Muscle of arm (tissue), 14 donors: ENCODE measurements at places on chromosomes 3 and 15. TPM values are rescaled to one million over a fixed set of nuclear protein-coding genes. Genes with fewer than 3 reads are reported as not detected.

DNA sequence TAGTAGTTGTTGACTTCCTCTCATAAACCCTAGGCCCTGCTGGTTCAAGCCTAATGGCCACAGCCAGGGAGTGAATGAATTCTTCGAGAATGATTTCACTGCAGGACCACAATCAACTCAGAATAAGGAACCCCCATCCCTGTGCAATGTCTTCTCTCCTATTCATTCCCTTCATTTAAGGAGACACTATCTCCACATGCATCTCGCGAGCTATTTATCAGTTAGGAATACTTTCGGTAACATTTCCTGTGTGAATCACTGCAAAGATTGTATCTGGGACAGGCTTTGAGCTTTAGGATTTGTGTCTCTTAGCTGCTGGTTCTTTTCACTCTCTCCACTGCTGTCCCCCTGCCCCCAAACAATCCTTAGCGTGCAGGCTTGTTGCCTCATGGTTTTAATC, 94.4 kb downstream of the MYLK start:
- DNase-seq, result no peak

GRCh38 chr15:53203454-53203853, 413.3 kb upstream of the ONECUT1 start:
- no peak for DNase-seq

DNA sequence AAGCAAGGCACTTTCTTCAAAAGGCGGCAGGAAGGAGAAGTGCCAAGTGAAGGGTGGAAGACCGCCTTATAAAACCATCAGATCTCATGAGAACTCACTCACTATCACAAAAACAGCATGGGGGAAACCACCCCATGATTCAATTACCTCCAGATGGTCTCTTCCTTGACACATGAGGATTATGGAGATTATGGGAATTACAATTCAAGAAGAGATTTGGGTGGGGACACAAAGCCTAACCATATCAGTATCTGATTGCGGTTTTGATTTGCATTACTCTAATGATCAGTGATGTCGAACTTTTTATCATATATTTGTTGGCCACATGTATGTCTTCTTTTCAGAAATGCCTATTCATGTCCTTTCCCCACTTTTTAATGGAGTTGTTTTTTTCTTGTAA, 549.3 kb upstream of the IL12A start:
- DNase-seq, result no peak

DNA sequence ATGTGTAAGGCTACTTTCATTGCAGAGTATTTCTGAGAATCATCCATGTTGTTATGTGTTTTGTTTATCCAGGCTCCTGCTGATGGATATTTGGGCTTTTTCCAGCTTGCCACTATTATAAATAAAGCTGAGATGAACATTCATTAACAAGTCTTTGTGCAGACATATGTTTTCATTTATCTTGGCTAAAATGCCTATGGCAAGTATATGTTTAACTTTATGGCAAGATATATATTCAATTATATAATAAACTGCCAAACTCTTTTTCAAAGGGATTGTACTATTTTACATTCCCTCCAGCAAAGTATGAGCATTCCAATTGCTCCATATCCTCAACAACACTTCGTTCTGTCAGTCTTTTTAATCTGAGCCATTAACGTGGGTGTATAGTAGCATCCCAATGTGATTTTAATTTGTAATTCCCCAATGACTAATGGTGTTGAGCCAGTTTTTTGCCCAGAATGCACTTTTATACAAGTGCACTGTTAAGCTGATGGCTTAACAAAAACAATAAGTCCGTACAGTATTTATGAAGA, 452.4 kb downstream of the SHQ1 start:
- no peak for DNase-seq

GRCh38 chr3:123818921-123819429, 65.2 kb downstream of the MYLK start:
- DNase-seq, result no peak

DNA sequence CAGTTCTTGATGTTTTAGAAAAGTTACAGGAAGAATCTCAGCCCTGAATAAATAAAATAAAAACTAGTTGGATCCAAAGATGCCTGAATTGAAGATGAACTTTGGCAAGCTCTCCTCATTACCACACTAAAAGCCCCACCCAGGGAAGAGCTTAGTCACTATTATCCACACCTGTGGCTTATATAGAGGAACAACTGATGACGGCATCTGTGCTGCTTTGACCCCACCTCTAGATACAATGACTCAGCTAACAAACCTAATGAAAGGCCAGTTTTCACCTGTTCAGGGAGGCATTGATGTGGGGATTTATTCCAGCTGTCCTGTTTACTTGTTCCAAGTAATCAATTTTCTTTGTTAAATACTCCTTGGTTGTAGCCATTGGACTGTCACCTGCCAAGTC, 604.7 kb upstream of the EPHA6 start:
- no peak for DNase-seq

DNA sequence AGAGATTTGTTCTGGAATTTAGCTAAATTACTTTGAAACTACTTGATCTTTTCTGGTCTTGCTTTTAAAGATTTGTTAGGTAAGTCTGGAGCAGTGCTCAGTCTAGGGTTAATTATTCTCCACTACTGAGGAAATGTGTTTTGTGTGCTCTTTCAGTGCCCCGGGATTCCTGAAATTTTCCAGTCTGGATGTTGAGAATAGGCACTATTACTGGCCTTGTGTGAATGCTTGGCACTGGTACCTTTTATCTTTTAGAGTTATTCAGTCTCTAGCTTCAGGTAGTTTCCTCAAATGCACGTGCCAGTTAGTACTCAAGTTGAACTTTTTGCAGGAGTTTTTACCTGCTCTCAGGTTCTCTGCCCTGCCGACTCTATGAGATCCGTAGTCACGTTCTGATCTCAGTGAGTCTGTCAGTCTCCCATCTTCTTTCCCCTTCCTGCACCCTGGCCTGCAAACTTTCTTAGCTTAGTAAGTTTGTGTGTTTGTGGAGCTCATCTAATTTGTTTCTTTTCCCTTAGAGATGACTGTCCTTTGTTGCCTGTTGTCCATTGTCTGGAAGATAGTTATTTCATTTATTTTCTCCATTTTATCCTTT, 39.5 kb downstream of the TCF12 start:
- DNase-seq, result no peak

DNA sequence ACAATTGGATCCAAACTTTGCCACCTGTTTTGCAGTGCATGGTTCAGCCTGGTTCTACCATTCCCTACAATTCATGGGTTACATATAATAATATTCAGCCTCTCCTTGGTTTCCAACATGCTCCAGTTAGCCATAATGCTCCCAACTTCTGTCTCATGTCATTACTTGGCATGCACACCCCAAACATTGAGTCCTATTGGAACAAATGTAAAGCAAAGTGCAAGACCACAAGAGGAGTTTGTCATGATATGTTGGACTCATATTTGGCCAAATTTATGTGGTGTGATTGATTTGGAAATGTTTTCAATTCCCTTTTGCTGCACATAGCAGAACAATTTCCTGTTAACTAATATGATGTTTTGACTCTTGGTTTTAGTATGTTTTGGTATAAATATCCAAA, 50.2 kb downstream of the KCNAB1 start:
- DNase-seq, result peak; percentile 45

GRCh38 chr3:124779751-124780191, 49.5 kb downstream of the UMPS start:
- no peak for DNase-seq

DNA sequence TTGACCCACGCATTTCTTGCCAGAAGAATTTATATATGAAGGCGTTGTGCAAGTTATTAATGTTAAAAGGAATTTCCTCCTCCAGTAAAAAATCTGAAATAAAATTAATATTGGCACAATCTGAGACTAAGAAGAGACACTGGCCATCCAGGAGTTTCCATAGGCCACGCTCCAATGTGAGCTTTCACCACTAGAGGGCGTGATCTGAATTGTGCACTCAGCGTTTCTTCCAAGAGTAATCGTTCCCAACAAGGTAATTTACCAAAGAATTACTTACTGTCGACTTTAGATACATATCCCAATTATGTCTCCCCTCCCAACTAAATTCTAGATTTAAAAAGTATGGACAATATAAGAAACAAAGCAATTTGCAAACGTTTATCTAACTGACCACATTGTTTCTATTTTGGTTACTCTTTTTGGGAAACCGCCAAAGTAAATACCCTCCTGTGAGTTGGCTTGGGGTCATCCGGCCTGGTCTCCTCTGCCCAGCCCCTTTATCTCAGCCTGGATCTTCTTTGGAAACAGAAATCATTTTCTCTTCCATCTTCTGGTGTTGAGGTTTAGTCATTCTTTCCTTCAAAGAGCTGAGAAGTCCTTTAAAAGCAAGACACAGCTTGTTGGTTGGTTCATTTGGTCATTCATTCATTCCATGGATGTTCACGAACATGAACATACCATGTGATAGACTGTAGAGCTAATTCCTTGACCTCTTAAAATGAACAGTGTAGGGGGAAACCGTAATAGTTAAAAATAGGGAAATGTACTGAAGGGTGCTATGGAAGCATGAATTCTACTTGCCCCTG, 26.2 kb downstream of the POLR2M start:
- DNase-seq, result peak; percentile 42

DNA sequence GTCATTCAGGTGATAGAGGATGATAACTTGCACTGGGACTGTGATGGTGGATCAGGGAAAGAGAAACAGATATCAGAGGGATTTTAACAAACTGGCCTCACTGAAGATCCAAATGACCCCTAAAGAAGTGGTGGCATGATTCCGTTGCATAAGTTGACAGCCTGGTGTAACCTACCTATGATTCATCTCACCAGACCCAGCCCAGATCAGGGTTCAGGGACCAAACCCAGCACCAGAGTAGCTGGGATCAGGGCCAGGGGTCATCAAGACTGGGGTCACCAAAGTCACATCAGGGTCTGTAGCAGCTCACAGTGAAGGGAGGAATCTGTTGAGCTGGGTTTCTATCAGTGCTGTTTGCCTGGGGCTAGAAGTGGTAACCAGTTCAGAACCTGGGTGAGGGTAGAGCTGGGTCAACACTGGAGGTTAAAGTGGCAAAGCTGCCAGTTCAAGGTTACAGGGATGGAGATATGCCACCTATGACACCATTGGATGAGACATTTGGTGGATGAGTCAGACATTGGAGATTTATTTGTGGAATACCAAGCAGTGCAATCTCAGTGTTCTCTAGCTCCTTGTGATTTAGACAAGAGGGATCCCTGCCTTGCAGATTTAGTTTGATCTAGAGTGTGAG, 35.9 kb downstream of the CASR start:
- no peak for DNase-seq

GRCh38 chr15:68429691-68430470, 2.1 kb downstream of the ITGA11 start:
- DNase-seq, result no peak

DNA sequence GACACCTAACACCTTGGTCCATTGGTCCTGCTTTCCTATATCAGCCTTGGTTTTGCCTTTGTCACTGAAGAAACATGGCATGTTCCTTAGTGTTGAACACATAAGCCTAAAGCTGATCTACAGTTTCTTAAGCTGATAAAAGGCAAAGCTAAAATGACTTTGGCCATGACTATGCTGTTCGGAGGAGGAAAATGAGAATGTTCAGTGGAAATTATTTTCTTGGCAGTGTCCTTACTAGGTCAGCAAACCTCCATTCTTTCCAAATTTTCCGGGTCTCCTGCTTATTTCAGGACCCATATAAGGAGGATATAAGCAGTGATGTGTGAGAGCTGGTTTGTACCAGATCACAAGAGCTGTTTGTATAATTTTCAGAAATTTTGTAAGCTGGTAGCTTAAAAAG, 832.9 kb upstream of the CFAP20DC start:
- peak; percentile 31 for DNase-seq

- no peak for DNase-seq
These were observed 6.4 kb downstream of the TMIE start for GRCh38 chr3:46707601-46708011.

GRCh38 chr15:61749169-61749568, 311.1 kb downstream of the VPS13C start:
- DNase-seq, result no peak

DNA sequence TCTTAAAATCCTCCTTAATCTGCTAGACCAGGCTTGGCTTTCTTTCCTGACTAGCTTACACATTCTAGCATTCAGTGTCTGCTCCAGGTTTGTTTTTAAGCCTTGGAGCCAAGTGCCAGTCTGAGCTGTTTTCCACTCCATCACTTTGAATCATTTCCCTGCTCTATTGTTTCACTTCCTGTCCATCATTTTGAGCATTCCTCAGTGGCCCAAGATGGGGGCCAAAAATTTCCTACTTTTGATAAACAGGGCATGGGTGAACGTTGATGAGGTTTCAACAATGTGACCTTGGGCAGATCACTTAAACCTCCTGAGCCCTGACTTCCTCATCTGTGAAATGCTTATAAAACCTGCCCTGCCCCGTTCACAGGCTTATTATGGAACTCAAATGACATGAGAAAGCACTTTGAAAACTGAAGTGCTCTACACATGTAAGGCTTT, 4.4 kb downstream of the CYP19A1 start:
- no peak for DNase-seq

DNA sequence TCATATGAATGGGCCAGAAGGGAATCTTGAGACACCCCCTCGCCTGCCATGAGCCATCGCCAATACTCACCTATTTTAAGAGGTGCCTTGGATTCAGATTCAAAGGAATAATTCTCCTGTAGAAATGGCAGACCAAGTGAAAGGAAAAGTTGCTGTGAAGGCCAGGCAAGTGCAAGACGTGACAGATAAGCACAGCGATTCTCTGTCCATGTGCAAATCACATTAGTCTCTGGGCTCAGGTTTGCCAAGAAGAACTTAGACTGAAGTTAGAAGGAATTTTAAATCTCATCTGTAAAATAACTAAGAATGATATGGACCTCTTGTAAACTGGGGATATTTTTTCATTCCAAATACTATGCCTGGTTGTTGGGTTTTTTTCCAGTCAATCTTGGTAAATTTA, 173.6 kb downstream of the UACA start:
- DNase-seq, result no peak

GRCh38 chr3:44235604-44236484, 5.8 kb upstream of the TOPAZ1 start:
- peak; percentile 52 for DNase-seq

DNA sequence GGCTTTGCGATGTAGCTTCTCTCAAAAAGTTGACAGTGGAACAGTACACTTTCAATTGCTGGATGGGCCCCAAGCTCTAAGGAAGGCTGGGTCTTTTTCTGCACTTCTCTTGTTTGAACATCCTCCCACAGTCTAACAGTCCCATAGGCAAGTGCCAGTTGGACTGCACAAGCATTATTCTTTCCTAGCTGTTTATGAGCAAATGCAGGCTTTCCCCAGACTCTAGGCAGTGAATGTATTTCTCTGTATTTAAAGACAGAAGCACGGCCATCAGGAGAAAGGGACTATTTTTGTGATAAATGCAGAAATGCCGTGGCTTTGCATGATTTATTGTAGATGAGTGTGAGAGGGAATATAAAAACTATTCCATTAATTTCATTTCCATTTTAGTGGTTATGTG, 539.3 kb upstream of the LMCD1 start:
- peak; percentile 43 for DNase-seq

GRCh38 chr3:76826861-76827260, 213.0 kb upstream of the ROBO2 start:
- no peak for DNase-seq

GRCh38 chr3:54661151-54661550, 266.7 kb downstream of the LRTM1 start:
- DNase-seq, result no peak

The SMCO1 gene
- polyA plus RNA-seq, result 2.2 TPM

The SQOR gene
- 1.7 TPM for polyA plus RNA-seq

The SETD5 gene
- 389 TPM for polyA plus RNA-seq

The SCAANT1 gene
- not detected for polyA plus RNA-seq

The ANKUB1 gene
- polyA plus RNA-seq, result 0.26 TPM
